ENCODE measurements at places on chromosomes 2 and 18.

GRCh38 chr2:100704711-100705110 is 115.2 kb upstream of the NPAS2 start:
- no peak for DNase-seq

DNA sequence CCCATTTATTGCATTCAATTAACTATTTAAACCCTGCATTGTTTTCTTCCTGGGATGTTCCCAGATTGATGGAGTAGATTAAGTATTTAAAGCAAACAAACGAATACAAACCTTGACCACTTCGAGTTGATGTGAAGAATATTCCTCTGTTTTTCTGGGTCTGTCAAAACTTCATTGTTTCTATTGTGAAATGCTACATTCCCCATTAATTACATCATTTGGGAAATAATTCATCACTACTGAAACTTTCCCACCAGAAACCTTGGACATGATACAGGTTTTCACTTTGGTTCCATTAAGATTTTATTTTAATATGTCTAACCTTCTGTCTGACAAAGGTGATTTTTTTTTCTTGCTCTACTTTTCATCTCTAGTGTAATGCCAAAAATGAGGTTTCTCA is 365.1 kb upstream of the ETAA1 start:
- DNase-seq = no peak

- DNase-seq = no peak
Measured at GRCh38 chr2:99747842-99748241, 258.0 kb upstream of the REV1 start.

GRCh38 chr2:55106148-55106547 is 55.9 kb upstream of the RTN4 start:
- no peak for DNase-seq

Measured in CD4-positive, alpha-beta T cell treated with Interferon alpha-2 for 1 hour (primary cell).